Purkinje cell (primary cell): ENCODE measurements at places on chromosomes 7 and 10. TPM values are rescaled to one million over a fixed set of nuclear protein-coding genes. Genes with fewer than 3 reads are reported as not detected.

CREB5 gene
- 3.1 and 4.1 TPM in 2 replicates for polyA plus RNA-seq

HGF gene
- 0.22 and 1.0 TPM in 2 replicates for polyA plus RNA-seq

COMTD1 gene
- polyA plus RNA-seq, result 0.97 and 2.0 TPM in 2 replicates

CYP2C9 gene
- polyA plus RNA-seq, result 0.66 and 2.0 TPM in 2 replicates

GPAM gene
- 2.8 and 9.4 TPM in 2 replicates for polyA plus RNA-seq

SORBS1 gene
- 32.8 and 48.0 TPM in 2 replicates for polyA plus RNA-seq

PSMA2 gene
- polyA plus RNA-seq, result 348 and 430 TPM in 2 replicates

MMD2 gene
- polyA plus RNA-seq, result 0.27 and 1.4 TPM in 2 replicates

PNPLA8 gene
- polyA plus RNA-seq, result 49.3 and 73.1 TPM in 2 replicates
